ENCODE measurements at places on chromosomes 4 and X. TPM values are rescaled to one million over a fixed set of nuclear protein-coding genes. Genes with fewer than 3 reads are reported as not detected.

XK gene
- 4.9 TPM for total RNA-seq

GRCh38 chr4:155809835-155810234, 51.0 kb downstream of the GUCY1B1 start:
- DNase-seq: no peak

- no peak for DNase-seq
Observed at GRCh38 chr4:101584306-101584705, 206.2 kb upstream of the BANK1 start.

DNA sequence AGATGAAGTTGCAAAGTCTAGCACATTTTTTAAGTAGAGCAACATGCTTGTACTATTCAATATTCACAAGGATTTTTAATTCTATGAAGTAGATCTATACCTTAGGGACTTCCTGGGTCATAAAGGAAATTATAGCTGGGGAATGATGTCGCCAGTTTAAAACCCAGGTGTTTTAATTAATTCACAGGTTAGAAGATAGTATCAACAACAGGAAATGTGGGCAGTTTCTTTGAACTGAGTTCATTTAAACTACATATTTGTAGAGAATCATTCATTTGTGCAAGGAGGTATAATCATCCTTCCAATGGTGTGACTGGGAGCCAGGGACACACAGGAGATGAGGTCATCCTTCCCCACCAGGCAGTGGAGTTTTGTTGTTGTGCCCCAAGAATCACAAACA, 181.3 kb upstream of the KLF3 start:
- DNase-seq: no peak

All from ureter (tissue), 1 donor.